AG10803 (cell line): ENCODE measurements at places on chromosomes 1 and 21.

GRCh38 chr1:221161571-221162041, 282.4 kb downstream of the HLX start:
- DNase-seq: peak; percentile 32

- DNase-seq: no peak
Measured at GRCh38 chr1:45998020-45998617, 134.3 kb downstream of the PIK3R3 start.

GRCh38 chr1:81499487-81499886, 301.2 kb upstream of the ADGRL2 start:
- DNase-seq: no peak

DNA sequence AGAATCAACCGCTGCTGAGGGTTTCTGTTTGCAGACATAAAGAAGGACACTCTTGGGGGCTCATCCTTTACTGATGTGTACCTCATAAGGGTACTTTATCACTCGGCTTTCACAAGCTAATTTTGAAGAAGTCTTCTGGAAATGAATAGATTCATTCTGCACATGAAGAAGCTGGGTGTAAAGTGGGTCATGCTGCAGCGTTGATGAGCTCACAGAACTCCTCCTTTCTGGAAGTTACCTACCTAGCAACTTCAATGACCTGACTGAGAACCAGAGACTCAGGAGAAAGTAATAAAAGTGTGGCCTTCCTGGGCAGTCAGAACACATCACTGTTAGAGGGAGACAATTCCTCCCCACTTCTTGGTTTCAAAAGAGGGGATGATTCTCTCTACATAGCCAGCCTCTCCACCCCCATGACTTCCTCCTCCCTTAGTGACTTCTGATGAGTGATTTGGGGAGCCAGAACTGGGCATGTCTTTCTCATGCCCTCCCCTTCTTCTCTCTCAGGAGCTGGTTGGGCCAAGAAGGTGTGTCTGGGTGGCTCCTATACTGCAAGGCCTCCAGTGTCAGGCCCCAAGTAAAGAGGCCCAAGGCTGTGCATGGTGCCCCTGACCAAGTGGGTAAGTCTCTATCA, 27.0 kb downstream of the PCNX2 start:
- DNase-seq: no peak

DNA sequence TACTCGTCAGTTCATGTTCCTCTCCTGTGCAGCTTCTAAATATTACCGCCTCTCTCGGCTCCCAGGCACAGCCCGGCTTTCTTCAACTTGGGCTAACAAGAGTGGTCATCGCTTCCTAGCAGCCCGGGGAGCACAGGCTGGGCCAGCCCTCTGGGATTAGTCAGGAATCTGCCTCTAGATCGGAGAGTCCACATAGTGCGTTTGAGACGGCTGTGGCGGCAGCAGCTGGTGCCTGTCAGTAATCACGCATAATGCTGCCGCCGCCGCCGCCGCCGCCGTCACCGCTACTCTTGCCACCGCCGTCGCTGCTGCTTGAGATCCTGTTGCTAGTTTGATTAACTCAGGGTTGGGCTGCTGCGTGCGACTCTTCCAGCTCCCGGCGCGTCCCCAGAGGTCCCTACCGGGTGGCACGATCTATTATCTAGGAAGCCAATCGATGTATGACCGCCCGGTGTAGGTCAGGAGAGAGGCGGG, at the start of gene RXRG:
TSS of gene RXRG (minus strand) at position 230 of the 474 bp plus-strand sequence. CDS start 233 bp downstream, outside the sequence.
- DNase-seq: peak; percentile 2

DNA sequence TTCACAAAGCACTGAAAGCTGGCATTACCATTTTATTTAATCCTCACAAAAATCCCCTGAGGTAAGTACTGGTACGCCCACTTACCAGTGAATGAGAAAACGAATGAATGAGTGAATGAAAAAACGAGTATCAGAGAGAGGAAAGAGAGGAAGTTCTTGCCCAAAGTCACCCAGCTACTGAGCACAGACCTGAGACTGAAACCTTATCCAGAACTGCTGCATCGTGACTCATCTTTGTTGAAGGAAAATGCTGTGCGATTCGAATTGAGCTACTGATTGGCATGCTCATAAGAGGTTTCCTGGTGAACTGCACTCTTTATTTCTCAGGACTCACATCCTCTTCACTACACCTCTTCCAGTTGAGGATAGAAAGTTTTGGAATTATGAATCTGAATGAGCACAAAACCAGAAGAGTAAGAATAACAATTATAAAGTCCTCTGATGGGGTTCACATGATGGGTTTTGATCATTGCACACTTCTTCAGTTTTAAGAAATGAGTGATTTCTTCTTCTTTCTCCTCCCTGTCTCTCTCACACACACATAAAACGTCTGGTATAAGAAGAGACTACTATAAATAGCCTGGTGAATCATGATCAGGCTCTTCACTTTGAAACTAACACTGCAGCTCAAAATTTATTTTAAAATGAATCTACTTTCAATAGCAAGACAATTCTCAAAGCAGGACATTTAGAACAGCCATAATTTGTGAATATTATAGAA, 32.1 kb downstream of the IL12RB2 start:
- DNase-seq: peak; percentile 63

- DNase-seq: no peak
Measured at GRCh38 chr1:209491031-209491430, 92.5 kb upstream of the CAMK1G start.
